Glutamatergic neuron (in vitro differentiated cells): ENCODE measurements at places on chromosomes 3 and 15.

DNA sequence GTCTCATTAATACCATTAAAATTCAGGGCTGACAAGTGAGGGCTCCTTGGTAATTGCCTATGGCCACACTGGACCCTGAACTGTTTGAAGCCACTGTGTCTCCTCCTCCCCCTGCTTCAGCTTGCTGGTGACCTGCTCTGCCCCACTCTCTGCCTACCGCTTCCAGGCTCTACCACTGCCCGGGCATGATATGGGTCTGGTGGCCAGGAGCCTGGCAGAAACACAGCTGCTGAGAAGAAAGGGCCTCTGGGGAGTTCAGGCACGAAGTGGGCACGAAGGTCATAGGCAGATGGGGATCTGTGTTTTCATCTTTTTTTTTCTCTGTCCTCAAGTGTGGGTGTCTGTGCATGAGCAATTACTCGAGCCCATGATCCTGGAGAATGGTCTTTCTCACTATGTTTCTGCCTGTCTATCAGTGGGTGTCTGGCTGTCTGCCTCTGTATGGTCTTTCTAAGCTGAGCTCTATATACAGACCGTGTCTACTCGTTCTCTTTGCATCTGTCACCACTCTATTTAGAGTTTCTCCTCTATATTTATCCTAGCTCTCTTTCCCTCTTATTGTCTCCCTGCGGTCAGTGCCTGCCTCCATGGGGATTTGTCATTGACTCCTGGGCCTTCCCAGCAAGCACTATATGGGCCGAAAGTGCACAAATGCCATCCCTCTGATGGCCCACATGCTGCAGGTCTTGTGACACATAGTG, 42.1 kb upstream of the EPHB1 start:
- DNase-seq, result no peak

DNA sequence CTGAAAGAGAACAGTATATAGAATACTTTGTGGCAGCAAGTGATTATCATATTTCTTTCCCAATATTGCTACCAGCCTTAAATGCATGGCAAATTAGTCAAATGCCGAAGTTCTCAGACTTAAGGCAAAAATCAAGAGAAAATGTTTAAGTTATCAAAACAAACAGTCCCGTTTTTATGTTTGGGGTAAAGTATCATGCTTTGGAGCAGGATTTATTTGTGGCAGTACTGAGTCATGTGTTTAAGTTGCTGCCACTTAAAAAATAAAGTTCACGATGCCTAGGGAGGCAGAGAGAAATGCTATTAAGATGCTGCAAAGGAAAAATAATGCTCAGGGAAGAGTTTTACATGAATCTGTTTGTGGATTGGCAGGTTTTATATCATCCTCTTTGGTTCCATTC, 417.4 kb upstream of the MDFIC2 start:
- no peak for DNase-seq

- no peak for DNase-seq
These were observed 92.5 kb downstream of the IQSEC1 start for GRCh38 chr3:12980596-12981290.

GRCh38 chr3:94896994-94897393, 834.1 kb downstream of the NSUN3 start:
- no peak for DNase-seq

DNA sequence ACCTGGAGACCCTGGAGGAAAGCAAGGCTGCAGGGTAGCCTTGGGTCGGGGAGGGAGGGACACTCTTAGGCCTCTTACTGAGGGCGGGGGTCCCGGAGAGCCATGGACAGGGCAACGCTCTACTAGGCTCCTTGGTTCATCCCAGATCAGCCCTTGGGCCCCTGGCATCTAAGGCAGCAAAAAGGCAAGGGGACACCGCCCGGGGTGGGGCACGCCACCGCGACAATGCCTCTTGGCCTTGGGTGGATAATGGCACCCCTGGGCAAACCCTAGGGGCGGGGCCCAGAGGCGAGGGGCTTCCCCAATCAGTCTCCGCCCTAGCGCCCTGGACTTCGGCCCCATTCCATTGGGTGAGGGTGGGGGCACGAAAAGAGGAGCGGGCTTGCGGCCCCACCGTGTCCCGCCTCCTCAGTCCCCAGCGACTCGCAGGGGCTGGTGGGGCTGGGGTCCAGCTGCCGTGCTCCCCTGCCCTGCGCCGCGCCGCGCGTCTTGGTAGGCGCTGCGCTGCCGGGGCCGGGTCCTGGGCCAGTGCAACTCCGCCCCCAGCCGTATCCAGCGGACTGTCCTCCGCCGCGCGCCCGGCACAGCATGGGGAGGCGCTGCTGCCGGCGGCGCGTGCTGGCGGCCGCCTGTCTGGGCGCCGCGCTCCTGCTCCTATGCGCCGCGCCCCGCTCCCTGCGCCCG, at the start of gene CHST13:
Gene CHST13 (plus strand): TSS at position 411 of the 684 bp plus-strand sequence. CDS start 178 bp downstream, at position 589.
- peak; percentile 75 for DNase-seq

- no peak for DNase-seq
These were observed 72.1 kb downstream of the RSL24D1 start for GRCh38 chr15:55124616-55125015.

GRCh38 chr3:153259956-153260355, 97.9 kb downstream of the RAP2B start:
- DNase-seq, result no peak

DNA sequence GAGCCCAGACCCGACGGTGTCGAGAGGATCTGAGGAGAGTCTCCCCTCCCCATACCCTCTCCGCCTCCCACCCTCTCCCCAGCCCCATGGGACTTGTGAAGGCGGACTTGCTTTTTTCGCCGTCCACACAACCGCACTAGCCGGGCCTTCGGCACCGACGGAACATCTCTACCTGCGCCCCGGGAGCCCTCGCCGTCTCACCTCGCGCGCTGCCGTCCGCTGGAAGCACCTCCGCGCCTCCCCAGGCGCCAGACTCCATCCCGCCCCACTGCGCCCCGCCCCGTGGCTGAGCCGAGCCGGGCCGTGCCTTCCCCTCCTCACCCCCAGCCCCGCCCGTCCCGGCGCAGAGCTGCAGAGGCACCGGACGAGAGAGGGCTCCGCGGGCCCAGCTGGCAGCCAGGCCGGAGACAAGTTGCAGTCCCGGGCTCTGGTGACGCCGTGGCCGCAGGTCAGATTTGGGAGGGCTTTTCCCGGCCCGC, at the start of the genes DUOX1 and DUOXA1:
Gene DUOX1 (plus strand): TSS at position 344 of the 479 bp plus-strand sequence. CDS start 1,973 bp downstream, outside the sequence.
Gene DUOXA1 (minus strand): TSS at position 229 of the 479 bp plus-strand sequence. CDS start 6,865 bp downstream, outside the sequence.
- no peak for DNase-seq

DNA sequence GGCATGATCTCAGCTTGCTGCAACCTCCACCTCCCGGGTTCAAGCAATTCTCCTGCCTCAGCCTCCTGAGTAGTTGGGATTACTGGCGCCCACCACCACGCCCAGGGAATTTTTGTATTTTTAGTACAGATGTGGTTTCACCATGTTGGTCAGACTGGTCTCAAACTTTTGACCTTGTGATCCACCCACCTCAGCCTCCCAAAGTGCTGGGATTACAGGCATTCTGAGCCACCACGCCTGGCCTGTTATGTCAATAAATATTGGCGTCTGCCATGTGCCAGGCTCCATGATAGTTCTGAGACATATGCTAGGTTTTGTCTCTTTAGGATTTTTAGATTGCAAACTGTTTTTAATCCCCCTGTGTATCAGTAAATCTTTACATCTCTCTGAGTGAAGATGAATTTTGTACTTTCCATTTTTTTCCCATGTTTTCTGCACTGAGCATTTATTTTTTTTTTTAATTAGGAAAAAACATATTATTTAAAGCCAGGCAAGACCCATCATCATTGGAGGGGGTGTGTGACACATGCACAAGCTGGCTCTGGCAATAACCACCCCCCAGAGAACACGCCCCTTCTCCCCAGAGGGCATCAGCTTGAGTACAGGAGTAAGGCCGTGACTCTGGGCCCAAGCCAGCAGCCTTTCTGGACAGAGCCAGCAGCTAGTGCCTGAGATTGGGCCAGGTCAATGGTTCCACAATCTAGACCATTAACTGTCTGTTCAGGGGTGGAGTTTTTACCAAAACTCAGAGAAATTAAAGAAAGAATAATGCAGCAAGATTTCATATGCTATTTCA, 51.0 kb upstream of the ATP1B3 start:
- peak; percentile 31 for DNase-seq

- peak; percentile 44 for DNase-seq
These were observed 1.5 kb downstream of the SEMA6D start for GRCh38 chr15:47718497-47719437.

- no peak for DNase-seq
These were observed 259.0 kb downstream of the MECOM start for GRCh38 chr3:169404520-169404890.
